ENCODE measurements at places on chromosomes 7 and 10.

DNA sequence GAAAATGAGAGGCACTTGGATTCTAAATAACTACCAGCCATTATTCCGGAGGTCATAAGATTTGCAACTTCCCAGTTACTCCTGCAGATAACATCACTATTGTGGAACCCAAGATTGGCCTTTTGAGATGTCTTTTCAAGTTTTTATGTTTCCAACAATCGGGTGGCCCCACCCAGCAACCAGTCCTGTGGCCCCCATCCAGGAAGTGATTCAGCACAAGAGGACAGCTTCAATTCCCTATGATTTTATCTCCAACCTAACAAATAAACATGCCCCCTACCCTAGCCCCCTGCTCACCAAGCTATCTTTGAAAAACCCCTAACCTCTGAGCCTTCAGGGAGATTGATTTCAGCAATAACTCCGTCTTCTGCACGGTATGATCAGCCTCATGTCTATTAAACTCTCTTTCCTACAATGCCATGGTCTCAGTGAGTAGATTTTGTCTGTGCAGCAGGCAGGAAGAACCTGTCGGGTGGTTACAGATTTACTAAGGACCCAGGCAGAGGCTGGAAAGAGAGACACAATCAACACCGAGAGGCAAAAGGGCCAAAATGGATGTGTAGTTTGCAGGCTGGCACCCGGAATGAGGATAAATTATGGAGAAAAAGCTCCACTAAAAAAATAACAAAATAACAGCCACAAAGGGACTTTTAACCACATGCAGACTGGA is 83.9 kb upstream of the UNC5B start:
- DNase-seq = no peak

DNA sequence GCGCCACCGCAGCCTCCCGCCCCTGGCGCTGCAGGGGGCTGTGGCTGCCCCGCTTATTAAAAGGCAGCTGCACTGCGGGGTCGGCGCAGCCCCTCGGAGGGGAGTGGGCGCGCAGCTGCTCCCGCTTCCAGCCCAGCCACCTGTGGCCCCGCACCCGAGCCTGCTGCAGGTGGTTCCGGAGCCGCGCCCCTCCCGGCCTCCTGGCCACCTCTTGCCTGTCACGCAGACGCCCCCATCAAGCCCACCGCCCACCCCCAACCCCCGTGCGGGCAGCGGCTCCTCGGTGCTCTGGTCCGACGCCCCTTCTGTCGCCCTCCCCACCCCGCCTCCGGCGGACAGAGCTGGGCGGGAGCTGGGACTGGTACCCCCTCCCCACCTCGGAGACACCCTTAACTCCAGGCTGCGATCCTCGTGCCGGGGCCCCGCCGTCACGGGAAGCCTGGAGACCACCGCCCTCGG is 549 bp downstream of the CALY start:
- no peak for DNase-seq

GRCh38 chr10:68721673-68722335 is 765 bp downstream of the CCAR1 start:
- DNase-seq = no peak

GRCh38 chr7:93890041-93890463 is 501 bp downstream of the TFPI2 start:
- DNase-seq = no peak

DNA sequence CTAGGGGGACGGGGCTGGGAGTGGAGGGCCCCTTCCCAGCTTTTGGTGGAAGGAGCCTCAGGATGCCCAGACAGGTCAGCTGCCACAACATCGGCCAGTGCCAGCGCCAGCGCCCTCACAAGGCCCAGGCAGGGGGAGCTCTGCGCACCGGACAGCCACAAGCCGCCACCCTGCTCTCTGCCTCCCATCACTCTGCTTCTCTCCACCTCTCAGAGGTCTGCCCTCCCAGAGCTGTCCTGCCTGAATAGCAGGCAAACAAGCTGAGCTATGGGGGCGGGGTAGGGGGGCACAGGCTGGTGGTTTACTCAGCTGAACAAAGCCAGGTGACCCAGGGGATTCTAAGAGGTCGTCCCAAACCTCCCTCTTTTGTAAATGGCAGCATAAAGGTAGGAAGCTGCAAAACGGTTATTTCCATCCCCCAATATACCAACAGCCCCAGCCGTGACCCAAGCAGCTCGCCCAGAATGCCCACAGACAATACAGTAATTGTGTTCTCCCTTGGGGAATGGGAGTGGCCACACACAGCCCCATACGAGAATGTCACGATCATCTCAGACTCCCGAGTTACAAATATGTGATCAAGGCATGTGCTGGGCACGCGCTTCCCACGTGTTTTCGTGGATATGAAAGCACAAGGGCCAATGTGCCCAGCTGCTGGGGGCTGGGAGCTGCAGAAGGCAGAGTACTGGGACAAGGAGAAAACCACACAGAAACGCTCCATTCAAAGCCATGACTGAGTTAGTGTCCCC is 19.7 kb downstream of the FAM53B start:
- no peak for DNase-seq

- no peak for DNase-seq
Observed at GRCh38 chr10:102394801-102395399, 605 bp upstream of the NFKB2 start.
